ENCODE measurements at places on chromosomes 5 and 9.
A peak's percentile ranks its signal among the peaks of the same experiment; 100 is the strongest.

DNA sequence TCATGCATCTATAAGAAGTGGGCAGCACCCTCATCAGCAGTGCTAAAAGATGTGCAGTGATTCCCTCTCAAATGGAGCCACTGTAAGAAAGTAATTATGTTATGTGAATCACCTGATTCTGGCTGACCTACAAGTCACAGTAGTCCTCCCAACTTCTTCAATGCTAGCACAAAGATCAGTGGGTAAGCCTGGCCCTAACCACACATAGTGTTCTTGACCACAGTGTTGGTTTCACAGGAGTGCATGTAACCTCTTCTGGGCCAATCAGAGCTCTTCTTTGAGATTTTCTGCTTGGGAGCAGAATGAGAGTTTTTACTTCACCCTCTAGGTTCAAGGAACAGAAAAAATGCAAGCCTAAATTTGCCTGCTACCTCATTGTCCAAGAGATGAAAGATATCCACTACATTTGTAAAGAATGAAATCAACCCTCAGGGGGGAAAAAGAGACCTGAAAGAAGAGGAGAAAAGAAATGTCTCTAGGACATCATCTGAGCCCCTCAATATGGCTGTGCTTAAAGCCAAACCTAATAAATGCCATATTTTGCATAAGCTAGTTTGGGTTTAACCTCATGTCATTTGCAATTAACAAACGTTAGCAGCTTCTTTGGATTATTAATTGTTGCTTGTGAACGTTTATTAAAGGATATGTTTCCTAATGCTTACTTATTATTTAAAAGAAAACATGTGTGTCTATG is 65.3 kb upstream of the ADRB2 start:
- no peak for DNase-seq

DNA sequence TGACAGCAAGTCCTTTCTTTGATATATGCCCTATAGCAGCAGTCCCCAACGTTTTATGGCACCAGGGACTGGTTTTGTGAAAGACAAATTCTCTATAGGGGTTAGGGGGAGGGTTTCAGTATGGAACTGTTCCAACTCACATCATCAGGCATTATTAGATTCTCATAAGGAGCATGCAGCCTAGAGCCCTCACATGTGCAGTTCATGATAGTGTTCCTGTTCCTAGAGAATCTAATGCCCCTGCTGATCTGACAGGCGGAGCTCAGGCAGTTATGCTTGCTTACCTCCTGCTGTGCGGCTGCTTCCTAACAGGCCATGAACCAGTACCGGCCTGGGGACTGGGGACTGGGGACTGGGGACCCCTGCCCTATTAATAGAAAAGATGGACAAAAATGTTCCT is 2.7 kb upstream of the RAPGEF6 start:
- no peak for DNase-seq

- DNase-seq: no peak
These were observed 189.8 kb downstream of the TSSK1B start for GRCh38 chr5:113244966-113245365.

GRCh38 chr9:73143711-73144328 is 7.8 kb upstream of the ANXA1 start:
- DNase-seq: peak; percentile 74

DNA sequence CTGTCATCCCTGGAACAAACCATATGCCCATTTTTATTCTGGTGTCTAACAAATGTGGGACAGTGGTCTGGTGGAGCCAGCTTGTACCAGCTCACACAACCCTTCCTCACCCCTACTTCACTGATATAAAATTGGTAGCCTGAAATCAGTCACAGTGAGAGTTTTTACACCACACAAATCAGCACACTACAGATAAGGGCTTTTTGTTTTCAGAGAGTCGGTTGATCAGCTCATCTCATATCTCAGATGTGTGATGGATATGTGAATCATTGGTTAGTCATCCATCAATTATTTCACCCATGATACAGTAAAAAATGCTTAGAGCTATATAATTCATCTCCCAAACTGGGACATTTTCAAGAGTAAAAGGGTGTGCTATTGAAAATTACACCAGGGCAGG is 529.2 kb downstream of the EBF1 start:
- DNase-seq: no peak

- DNase-seq: no peak
These were observed 189.1 kb upstream of the CDH12 start for GRCh38 chr5:23042226-23042625.

Data from inflammatory macrophage treated with lipopolysaccharide for 1 hour (primary cell).